ENCODE measurements at places on chromosomes 16 and 17. TPM values are rescaled to one million over a fixed set of nuclear protein-coding genes. Genes with fewer than 3 reads are reported as not detected.
A peak's percentile ranks its signal among the peaks of the same experiment; 100 is the strongest.

- no peak for DNase-seq
Observed at GRCh38 chr17:36931697-36932382, 5.4 kb upstream of the LHX1 start.

DNA sequence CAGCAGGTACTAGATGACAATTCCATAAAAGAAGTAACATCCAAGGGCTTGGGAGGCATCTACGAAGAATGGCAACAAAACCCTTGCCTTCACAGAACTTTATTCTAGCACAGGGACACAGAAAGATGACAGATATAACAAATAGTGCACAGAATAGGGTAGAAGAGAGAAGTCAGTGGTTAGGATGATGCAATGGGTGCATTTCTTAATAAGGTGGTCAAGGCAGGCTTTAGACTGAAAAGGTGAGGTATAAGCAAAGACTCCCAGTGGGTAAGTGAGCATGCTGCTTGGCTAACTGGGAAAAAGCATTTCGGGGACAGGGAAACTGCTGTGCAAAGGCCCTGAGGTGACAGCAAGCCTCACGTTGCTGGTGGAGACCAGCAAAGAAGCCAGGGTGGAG, 175.9 kb downstream of the XYLT1 start:
- DNase-seq = no peak

The ZNF469 gene
- total RNA-seq = 1.0 TPM

DNA sequence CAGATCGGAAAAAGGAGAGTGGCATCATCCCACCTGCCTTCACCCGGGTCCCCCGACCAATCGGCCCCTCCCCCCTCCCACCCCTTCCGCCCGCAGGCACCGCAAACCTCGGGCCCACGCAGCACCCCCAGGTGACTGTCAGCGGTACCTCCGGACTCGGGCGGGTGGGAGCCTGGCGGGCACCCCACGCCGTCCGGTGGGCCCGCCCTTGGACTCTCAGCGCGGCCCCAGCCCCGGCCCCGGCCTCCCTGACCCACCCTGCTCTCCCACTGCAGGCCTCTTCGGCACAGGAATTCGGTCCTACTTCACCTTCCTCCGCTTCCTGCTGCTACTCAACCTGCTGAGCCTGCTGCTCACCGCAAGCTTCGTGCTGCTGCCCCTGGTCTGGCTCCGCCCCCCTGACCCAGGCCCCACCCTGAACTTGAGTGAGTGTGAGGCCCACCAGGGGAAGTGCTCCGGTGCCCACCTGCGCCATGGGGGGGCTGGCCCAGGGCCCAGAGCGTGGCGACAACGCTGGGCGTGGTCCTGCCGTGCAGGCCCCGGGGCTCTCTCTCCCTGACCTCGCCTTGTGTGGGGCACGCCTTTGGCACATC, 1.6 kb downstream of the TMC8 start:
- peak; percentile 39 for DNase-seq

DNA sequence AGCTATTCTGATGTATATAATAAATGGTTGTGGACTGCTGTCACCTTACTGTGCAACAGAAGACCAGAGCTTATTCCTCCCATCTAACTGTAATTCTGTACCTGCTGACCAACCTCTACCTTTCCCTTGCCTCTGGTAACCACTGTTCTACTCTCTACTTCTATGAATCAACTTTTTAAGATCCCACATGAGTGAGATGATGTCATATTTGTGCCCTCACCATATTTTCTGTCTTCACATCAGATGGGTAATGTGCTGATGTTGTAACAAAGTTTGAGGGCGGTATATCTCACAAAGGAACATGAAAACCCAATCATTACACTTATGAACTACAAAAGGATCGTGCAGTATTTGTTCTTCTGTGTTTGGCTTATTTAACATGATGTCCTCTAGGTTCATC, 16.8 kb downstream of the BRD7 start:
- no peak for DNase-seq

- DNase-seq = no peak
Observed at GRCh38 chr16:77467821-77468335, 33.0 kb upstream of the ADAMTS18 start.

GRCh38 chr17:50477976-50478375, 684 bp upstream of the RSAD1 start:
- DNase-seq = no peak

DNA sequence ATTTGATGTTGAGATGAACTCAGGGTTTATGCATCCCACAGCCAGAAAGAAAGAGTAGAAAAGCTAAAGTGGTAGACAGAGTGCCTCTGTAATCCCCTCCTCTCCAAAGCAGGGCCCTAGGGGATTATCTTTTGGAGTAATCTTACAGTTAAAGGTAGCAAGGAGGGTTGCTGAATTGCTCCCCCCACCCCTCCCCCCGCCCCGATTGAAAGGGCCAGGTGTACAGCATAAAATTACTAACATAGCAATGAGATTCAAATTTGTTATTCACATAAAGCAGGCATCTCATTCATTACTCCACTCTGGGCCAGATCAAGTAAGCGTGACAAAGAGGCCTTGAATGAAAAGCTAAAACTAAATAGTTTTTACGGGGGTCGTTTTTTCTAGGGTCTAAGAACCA, 72.7 kb downstream of the STH start:
- DNase-seq = no peak

GRCh38 chr17:45270828-45271418, 9.0 kb upstream of the SPATA32 start:
- no peak for DNase-seq

DNA sequence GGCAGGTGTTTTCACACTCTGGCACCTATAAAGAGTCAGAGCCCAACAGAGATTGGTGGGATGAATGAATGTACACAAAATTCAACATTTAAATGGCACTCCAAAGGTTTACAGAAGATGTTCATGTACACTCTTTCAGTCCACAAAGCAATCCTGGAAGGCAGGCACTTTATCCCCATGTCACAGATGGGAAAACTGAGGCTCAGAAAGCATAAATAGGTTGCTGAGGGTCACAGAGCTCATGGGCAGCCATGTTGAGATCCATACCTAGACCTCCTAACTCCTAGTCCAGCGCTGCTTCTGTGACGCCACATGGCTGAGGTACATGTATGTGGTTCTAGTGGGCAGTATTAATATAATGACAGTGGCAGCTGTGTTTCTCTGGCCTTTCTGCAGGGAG, 157.7 kb upstream of the LHX1 start:
- no peak for DNase-seq

- DNase-seq = no peak
Observed at GRCh38 chr16:28845761-28846079, 428 bp downstream of the TUFM start.

The EME1 gene
- 0.35 TPM for total RNA-seq

DNA sequence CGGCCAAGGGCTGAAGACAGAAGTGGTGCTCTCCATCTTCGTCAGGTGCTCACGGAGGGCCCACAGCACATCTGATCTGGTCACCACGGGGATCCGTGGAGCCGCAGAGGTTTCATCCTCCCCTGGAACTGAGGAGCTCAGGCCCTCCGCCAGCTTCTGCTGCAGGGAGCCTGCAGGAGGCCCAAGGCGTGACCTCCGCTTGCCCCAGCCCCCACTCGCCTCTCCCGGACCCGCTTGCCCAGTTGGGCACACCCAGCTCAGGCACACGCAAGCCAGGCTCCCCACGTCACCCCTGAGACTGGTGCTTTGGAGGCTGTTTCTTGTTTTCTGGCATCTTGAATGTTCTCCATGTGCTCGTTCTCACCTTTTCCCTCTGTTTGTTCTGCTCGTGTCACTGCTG, 39.4 kb upstream of the CHMP6 start:
- DNase-seq = peak; percentile 15

The ITGA3 gene
- 16.5 TPM for total RNA-seq

- no peak for DNase-seq
Observed at GRCh38 chr17:71392715-71393567, 727.9 kb upstream of the SOX9 start.

The KRT33A gene
- not detected for total RNA-seq

- DNase-seq = no peak
Observed at GRCh38 chr17:19567216-19568015, 33.8 kb downstream of the SLC47A1 start.

The ITGB4 gene
- total RNA-seq = 8.8 TPM

- DNase-seq = no peak
Observed at GRCh38 chr17:58318627-58319172, 9.9 kb downstream of the TSPOAP1 start.

- DNase-seq = no peak
Observed at GRCh38 chr16:85998868-85999729, 100.1 kb downstream of the IRF8 start.

GRCh38 chr17:15954222-15954621, 9.3 kb downstream of the ADORA2B start:
- no peak for DNase-seq

The PRMT7 gene
- 30.9 TPM for total RNA-seq

GRCh38 chr17:79331492-79331891, 256.9 kb downstream of the ENGASE start:
- no peak for DNase-seq

- DNase-seq = no peak
Observed at GRCh38 chr17:81130385-81131361, 34.6 kb upstream of the PVALEF start.

The BAHCC1 gene
- 8.6 TPM for total RNA-seq

GRCh38 chr17:70668276-70668937, 499.1 kb downstream of the KCNJ2 start:
- DNase-seq = no peak

DNA sequence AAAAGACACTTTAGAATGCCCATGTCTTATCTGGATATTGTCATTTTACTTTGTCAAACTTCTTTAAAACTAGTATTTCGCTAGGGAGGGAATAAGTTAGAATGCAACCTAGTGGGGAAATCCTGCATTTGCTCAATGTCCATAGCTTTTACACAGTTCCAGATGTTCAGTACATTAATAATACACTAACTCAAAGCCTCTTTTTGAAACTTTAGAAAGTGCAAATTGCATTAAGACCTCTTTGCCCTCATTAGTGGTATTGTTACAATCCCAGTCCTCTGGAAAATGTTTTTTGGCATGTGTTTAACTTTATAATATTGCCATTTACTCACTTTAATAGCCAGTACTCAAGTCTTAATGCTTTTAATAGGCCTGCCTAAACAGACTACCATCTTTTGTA, 106.8 kb downstream of the BRIP1 start:
- DNase-seq = no peak

GRCh38 chr17:34156741-34157589, 98.1 kb upstream of the CCL2 start:
- DNase-seq = no peak

The AATK gene
- 14.5 TPM for total RNA-seq

GRCh38 chr17:47279062-47279801, 25.6 kb downstream of the ITGB3 start:
- DNase-seq = peak; percentile 76

GRCh38 chr17:4635823-4636375, 5.6 kb downstream of the ALOX15 start:
- DNase-seq = peak; percentile 44

The HIGD1B gene
- total RNA-seq = 22.2 TPM

The PNMT gene
- total RNA-seq = 5.8 TPM

The IRX5 gene
- total RNA-seq = 0.47 TPM

The KREMEN2 gene
- total RNA-seq = not detected

DNA sequence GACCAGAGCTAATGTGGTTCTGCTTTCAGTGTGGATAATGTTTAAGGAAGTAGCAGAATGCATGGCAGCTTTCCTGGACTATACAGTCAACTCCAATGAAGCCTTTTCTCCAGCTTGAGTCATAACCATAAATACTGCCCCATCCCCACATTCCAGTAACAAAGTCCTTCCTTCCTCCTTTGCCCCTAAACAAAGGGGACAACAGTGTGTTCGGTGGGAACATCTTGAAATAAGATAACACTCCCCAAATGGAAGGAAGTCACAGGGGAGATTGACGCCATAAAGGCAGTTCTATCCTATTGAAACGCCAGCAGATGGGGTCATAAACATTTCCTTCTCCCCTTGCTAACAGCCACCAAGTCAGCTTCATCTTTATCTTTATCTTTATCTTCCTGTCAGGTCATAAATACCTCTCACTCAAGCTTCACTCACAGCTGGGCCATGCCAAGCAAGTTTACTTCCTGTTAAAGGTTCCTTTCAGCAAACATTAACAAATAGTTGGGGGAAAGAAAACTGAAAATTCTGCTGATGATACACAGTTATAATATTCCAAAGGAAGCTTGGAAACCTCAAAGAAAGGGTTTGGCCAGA, 136.7 kb downstream of the SNX11 start:
- DNase-seq = no peak

GRCh38 chr16:63145411-63145810, 1109.2 kb upstream of the CDH8 start:
- no peak for DNase-seq

The ACADVL gene
- total RNA-seq = 2,270 TPM

All from left ventricle myocardium superior (tissue), 1 donor.